Activated naive CD8-positive, alpha-beta T cell treated with anti-CD3 and anti-CD28 coated beads, Interleukin-2, amount 50 U/mL, for 16 hours (primary cell): ENCODE measurements at places on chromosomes 3 and 15.

GRCh38 chr15:28942046-28942445 is 56.3 kb downstream of the APBA2 start:
- DNase-seq, result no peak

DNA sequence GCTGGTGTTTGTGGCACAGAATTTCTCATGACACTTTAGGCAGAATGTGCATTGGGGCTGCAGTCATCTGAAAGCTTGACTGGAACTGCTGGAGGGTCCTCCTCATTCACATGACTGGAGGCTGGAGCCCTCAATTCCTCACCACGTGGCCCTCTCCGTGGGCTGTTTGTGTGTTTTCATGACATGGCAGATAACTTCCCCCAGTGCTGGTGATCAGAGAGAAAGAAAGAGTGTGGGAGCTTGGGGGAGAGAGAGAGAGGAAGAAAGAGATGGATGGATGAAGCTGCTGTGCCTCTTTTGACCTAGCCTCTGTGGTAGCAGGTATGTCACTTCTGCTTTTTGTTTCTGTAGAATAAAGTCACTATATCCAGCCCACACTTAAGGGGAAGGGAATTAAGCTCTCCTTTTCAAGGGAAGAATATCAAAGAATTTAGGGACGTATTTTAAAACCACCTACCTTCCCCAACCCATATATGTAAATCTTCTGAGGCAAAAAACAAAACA is 169.6 kb upstream of the IL12A start:
- no peak for DNase-seq

DNA sequence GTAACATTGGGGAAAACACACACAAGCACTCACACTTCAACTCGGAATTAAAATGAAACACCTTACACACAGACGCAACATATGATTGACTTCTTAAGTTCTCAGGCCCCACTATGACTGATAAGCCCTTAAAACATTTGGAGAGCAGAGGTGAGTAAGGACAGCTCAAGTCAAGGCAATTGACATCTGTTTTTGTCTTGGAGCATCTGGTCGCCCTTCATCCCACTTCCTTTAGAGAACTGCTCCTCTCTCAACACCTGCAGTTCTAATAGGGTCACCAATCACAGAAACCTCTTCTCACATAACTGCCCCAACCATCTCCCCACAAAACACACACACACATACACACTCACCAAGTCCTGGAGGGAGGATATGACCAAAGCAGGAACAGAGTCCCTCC is 43.4 kb downstream of the ERC2 start:
- DNase-seq, result no peak

- DNase-seq, result no peak
Measured at GRCh38 chr15:19988094-19988660, 553.4 kb downstream of the GOLGA6L6 start.

DNA sequence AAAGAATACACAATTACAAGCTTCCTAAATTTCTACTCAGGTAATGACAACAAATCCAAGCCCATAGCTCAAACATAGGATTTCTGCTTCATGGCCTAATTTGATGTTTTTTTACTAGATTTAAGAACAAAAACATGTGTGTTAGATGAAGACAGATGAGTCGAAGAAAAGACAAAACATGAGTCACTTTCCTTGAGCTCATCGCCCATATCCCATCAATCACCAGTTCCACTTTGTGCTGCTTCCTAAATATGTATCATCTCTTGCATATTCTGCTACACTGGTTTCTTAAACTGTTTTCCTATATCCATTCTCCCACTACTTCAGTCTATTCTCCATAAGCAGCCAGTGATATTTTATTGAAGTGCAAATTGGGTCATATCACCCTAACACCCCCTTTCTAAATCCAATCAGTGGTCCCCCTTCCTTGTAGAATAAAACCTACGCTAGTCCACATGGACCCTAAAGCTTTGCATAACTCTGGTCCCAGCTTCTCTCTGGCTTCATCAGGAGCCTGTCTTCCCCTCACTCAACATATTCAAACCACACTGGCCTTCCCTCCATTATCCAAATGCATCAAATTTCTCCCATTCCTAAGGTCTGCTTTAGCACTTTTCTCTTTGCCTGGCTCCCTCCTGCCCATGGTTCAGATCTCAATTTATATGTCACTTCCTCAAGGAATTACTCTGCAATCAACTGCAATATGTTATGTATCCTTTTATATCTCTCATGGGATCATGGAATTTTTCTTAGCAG is 1033.9 kb downstream of the FHIT start:
- no peak for DNase-seq

DNA sequence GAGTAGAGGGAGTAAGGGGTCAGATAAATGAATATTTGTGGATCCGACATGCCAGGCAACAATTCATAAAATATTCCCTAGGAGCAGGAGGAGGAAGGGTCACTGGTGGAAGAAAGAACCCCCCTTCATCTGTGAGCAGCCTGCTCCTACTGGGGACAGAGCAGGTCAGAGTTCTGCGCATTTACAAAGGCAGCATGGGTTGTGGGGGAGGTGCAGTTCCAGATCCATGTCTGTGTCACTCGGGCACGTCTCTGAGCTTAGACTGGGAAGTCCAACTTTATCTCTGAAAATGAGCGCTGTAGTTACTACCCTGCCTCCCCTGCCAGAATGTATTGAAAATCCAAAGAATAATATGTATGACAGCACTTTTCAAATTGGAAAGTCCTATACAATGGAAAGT is 115.2 kb downstream of the GABRG3 start:
- DNase-seq, result no peak

GRCh38 chr3:64111872-64112271 is 88.6 kb upstream of the PSMD6 start:
- DNase-seq, result no peak

- DNase-seq, result no peak
Measured at GRCh38 chr15:41940441-41940857, 31.9 kb downstream of the EHD4 start.

- DNase-seq, result no peak
Measured at GRCh38 chr15:69750253-69750652, 297.6 kb downstream of the RPLP1 start.

GRCh38 chr3:188916934-188917401 is 254.8 kb upstream of the TPRG1 start:
- no peak for DNase-seq

GRCh38 chr15:52115598-52116427 is 3.2 kb upstream of the BCL2L10 start:
- DNase-seq, result no peak

- no peak for DNase-seq
Measured at GRCh38 chr3:168186293-168186983, 90.7 kb upstream of the GOLIM4 start.

- DNase-seq, result no peak
Measured at GRCh38 chr3:29335943-29336342, 55.1 kb downstream of the RBMS3 start.

GRCh38 chr3:15722877-15723623 is 74.7 kb downstream of the ANKRD28 start:
- DNase-seq, result no peak

DNA sequence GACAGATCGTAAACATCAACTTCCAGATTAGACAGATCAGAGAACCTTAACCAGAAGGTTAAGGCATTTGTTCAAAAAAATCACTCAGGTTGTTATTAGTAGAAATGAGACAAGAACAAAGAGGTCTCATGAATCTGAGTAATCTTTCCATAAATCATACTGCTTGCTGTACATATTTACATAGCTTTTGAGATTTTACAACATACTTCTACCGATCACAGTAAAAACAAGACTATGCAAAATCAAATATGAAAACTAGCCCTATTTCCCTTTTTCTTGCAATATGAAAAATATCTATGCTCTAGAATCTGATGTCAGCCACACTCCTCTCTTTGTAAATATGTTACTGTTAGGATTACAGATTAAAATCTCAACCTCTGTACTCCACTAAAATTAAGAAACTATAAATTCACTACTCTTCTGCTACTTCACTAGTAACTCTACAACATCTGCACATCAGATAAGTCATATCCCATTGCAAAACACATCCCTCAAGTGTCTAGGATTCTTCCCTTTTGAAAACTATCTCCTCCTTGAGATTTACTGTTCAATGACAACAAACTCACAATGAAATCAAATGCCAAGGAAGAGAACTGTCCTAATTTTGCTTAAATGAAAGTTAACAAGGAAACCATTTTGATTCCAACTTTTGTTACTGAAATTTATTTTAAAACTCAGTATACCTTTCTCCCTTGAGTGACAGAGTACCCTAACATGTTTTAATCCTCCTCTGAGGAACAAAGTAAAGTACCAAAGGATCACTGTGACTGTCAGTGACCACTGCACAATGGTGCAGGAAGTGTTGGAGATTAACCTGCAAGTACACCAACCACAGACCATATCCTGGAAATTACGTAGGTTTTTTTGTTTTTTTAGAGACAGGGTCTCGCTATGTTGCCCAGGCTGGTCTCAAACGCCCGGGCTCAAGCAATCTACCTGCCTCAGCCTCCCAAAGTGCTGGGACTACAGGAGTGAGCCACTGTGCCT is 12.8 kb downstream of the DCUN1D1 start:
- no peak for DNase-seq

GRCh38 chr3:3189102-3189727 is 9.7 kb upstream of the CRBN start:
- no peak for DNase-seq

GRCh38 chr3:16849795-16850194 is 35.0 kb upstream of the PLCL2 start:
- no peak for DNase-seq

DNA sequence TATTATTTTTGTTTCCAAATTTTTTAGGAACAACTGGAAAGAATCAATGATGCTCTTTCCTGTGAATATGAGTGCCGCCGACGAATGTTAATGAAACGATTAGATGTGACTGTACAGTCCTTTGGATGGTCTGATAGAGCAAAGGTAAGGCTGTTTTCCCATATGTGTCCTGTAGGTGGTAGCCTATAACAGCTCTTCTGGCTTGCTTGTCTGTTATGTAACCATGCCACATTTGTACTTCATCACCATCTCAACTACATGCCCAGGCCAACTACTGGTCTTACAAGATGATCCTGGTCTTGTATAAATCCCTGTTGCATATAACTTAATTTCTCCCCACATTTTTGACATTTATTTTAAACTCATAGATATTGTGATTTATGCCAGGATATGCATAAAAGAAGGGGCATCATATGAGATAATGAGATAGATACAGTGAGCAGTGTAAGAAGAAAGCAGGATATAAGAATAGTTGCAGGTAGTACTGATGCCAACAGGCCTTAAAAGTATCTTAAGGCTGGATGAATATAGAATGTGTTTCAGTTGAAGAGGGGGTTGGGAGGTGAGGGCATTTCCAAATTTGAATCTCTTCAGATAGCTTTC is 20.3 kb downstream of the FAM98B start:
- DNase-seq, result no peak

DNA sequence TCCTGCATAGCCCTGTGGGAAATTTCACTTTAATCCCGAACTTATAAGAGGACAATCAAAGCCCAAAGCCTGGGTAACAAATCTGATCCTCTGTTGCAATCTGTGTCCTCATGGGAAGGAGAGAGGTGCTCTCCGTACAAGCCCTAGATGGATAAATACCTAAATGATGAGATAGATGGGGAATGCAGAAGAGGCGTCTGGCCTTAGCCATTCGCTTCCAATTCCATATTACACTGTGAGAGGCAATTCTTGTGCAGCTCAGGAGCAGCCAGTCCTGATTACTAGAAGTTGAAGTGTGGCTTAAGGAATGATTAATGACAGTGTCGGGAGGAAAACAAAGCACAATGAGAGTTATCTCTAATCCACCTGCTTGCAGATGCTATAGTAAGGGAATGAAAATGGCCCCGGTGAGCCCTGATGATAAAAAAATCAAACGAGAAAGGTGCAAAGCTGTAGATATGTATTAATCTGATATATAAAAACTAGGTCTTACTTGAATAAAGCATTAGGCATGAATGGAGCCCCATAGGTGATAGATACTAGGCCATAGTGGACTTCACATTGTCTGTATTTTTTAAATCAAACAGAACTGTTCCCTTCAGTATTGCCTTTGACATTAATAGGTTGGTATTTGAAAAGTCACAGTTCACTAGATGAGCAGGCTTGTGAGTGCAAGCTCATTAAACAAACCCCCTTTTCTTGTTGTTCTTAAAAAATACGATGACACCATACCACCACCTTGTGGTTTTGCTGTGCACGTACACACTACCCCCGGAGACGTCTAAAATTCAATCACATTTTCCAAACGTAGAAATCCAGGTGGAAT is 54.2 kb upstream of the TMCO5A start:
- no peak for DNase-seq

DNA sequence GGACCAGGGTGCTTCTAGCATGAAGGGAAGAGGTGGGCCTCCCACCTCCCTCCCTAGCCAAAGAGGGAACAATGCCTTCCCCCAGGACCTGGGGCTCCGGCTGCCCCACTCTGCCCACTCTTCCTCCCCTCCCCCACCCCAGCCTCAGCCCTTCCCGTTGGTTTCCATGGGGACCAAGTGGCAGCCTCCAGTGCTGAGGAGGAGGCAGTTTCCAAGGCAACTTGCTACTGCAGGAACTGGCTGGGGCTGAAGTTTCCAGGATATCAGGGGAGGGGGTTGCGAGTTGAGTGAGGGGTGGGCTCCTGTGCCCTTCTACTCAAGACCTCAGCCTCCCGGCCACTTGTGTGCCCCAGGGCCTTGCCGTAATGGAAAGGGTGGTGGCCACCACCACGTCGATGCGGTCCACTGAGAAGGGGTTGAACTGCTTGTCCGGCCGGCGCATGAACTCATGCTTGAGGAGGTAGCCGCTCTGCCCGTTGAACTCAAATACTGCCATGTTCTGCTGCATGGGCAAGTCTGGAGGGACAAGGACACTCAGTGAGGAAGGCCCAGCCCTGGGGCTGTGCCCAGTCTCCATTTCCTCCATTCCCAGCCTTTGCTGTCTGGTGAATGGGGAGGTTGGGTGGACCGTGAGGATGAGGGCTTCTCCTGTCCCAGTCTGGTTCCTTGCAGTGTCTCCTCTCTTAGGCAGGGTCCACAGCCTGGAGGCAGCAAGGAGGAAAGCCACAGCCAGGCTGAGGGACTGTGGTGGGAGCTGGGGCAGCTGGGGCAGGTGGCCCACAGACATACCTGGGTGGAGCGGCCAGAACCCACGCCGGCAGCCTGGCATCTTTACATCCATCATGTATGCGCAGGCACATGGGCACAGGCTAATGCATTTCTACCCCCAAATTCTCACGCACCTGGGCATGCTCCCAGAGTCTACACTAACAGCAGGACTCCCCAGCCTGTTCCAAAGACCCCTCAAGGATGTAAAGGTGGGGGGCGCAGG is 11.3 kb upstream of the ANKRD63 start:
- DNase-seq, result no peak

DNA sequence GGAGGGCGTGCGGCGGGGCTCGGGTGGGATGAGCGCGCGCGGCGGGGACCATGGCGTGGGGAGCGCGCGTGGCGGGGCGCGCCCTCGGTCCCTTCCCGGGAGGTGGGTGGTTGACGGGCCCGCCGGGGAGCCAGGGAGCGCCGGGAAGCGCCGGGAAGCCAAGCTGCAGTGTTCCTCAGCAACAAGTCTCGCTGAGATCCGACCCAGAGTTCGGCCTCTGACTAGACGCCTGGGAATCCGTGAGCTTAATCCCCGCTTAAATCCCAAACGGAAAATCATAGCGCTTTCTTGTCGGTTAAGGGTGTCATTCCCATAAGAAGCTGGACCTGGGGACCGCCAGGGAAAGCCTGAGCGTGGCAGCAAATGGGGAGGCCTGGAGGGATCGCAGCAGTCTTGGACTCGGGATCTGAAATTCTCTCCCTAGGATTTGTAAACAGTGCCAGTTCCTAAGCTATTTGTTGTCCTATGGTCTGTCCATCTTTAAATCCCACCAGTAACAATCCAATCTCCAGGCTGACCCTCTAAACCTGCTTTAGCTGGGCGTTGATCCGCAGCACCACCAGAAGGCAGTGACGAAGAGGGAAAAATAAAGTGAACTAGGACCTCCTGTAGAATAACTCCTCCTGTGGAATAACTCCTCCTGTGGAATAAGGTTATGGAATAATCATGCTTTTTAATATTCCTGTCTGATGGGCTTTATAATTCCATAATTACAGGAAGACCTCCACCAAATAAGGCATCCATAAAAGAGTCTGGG is 570 bp upstream of the NEDD4 start:
- no peak for DNase-seq
